ENCODE measurements at places on chromosomes 13 and 19. TPM values are rescaled to one million over a fixed set of nuclear protein-coding genes. Genes with fewer than 3 reads are reported as not detected.

The EPS8L1 gene
- 127 TPM for total RNA-seq

The CLDND2 gene
- total RNA-seq = 0.92 TPM

The LRRC8E gene
- 4.1 TPM for total RNA-seq

The IZUMO2 gene
- not detected for total RNA-seq

The PNMA8C gene
- total RNA-seq = 1.4 TPM

The AZU1 gene
- not detected for total RNA-seq

The IL17D gene
- total RNA-seq = 7.1 TPM

The SMAD9 gene
- total RNA-seq = 39.7 TPM

The TUBGCP3 gene
- total RNA-seq = 27.2 TPM

The CPB2 gene
- total RNA-seq = 13.3 TPM

The MYH14 gene
- total RNA-seq = 91.0 TPM

The CCDC194 gene
- total RNA-seq = 1.0 TPM

The GSX1 gene
- total RNA-seq = not detected

The RLN3 gene
- not detected for total RNA-seq

The LENG1 gene
- total RNA-seq = 12.7 TPM

The CATSPERD gene
- total RNA-seq = not detected

The ZNF442 gene
- total RNA-seq = 3.4 TPM

The LCP1 gene
- total RNA-seq = 43.4 TPM

The ZNF772 gene
- total RNA-seq = 18.9 TPM

The CELF5 gene
- 0.49 TPM for total RNA-seq

The IGSF23 gene
- total RNA-seq = not detected

All from mucosa of gallbladder (tissue), 1 donor.